ENCODE measurements at places on chromosomes 11 and 22.

GRCh38 chr22:39300186-39300830 lies 19.1 kb downstream of the RPL3 start:
- no peak for DNase-seq

GRCh38 chr11:70501051-70501901 lies 102.9 kb downstream of the CTTN start:
- no peak for DNase-seq

DNA sequence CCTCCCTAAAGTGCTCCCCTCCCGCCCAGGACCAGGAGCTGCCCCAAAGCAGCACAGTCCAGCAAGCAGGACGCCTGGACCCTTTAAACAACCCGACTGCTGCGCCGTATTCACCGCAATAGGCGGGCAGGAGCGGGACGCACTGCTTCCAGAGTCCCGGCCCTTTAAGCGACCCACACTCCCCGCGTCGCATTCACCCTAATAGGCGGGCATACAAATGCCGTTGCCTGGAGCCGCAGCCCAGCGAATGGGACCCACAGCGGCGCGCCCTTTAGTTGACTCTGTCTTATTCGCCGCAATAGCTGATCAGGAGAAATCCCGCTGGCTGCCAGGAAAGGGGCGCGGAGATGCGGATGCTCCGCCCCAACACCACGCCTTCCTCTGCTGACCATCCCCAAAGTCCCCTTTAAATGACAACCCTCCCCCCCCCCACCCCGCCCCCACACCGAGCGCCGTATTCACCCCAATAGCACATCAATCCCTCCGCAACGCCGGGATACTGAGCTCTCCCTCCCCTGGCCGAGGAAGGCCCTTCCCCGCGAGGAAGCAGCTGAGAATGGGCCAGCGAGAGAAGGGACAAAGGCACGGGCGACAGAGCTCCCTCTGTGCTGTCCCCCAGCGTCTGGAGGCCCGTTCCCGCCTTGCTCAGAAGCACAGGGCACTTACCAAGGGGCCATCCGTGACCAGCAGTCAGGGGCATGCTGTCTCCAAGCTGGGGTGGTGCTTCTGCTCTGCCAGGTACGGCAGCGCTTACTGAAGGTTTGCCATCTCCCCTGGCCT lies 4.7 kb downstream of the OSBPL5 start:
- peak; percentile 85 for DNase-seq

- no peak for DNase-seq
Measured at GRCh38 chr11:116714902-116715301, 57.9 kb downstream of the BUD13 start.

DNA sequence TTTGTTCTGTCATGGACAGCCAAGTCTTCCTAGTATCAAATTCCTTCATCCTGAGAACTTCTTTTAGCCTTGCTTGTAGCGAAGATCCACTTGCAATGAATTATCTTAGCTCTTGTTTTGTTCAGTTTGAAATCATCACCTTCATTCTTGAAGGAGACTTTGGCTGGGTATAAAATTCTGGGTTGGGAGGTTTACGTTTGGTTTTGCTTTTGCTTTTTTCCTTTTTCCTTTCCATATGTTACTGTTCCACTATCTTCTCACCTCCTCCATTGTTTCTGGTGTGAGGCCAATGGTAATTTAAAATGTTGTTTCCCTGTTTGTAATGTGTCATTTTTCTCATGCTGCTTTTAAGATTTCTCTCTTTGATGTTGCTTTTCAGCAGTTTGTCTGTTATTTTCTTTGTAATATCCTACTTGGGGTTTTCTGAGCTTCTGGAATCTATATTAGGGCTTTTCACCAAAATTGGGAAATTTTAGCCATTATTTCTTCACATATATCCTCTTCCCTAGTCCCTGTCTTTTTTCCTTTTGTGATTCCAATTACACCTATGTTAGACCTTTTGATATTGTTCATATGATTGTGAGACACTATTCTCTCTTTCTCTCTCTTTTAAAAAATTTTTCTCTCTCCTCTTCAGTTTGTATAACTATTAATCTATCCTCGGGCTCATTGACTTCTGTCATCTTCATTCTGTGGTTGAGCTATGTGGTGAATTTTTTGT lies 172.7 kb downstream of the EFCAB6 start:
- DNase-seq = no peak

Measured in NCI-H1048 (cell line).